ENCODE measurements at places on chromosomes 4 and X.

DNA sequence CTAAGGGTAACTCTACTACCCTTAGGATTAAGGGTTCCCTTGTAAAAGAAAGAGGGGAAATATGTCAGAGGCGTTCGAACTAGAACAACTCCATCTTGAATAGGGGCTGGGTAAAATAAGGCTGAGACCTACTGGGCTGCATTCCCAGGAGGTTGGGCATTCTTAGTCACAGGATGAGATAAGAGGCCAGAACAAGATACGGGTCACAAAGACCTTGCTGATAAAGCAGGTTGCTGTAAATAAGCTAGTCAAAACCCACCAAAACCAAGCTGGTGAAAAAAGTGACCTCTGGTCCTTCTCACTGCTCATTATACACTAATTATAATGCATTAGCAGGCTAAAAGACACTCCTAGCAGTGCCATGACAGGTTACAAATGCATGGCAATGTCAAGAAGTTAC, 922.0 kb downstream of the DMD start:
- no peak for DNase-seq

DNA sequence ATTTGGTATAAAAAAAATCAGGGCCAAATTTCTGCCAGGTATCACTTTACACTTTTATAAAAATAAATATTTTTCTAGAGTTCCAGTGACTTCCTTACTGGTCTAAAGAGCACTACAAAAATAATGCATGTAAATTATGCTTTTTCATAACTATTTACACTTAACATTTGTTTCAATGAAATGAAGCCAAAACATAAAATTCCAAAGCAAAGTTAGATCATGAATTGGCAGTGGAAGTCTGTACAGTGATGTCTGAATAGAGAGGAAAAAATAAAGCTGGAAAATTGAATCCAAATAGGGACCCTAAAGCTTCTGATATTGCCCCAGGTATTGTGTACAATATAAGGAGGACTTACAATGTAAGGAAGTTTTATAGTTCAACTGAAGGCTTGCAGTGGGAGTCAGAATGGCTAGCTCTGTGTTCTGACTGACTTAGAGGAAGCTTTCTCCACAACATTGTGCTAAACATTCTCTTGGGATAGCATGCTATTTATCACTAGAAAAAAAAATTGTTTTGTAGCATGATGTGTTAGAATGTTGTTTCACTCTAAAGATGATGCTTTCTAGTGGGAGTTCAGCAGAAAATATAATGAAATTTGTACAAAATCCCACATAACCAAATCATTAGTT, 288.2 kb upstream of the UGT8 start:
- DNase-seq: no peak

DNA sequence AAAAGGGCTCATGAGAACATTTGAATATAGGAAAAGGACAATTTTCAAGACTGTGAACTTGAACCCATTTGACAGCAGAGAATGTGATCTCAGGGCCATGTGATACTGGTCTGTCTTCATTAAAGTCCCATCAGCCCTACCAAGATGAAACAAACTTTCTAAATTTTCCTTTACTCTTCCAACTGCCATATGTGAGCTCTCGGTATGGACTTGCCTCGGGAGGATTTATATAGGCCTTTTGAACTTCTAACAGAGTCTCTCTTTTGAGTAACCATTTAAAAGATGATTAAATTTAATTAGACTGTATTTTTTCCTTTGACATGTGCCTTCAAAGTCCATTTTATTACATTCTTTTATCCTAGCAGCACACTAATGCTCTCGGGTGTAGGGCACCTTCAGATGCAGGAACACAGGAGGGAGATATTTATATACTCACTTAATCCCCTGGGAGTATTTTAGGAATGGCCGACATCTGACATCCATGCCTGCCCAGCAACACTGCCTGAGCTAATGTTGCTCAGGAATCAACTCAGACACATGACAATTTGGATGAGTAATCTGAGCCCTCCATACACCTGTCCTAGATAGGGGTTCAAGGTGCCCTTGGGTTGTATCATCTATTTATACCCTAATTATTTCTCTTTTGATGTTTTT, 155.0 kb downstream of the SLC7A11 start:
- no peak for DNase-seq

GRCh38 chr4:133320576-133321170, 171.6 kb downstream of the PCDH10 start:
- no peak for DNase-seq

DNA sequence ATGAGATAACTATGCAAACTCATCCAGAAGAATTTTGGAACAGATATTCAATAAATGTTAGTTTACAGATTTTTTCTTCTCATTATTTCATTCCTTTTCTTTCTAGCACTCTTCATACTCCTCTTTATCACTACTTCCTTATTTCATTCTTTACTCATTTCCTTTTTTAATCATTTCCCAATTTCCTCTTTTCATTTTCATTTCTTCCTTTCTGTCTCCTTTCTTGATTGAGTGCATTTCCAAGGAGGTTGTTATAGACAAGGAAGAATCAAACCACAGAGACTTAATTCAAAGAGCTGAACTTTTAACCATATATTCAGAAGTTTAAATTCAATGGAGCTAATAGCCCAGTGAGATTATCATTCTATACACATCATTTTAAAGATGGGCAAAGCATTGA, 600.7 kb downstream of the ARAP2 start:
- DNase-seq: no peak
